ENCODE measurements at places on chromosomes 1 and 21.

GRCh38 chr1:211478376-211478775, 13.6 kb downstream of the RD3 start:
- no peak for DNase-seq

- no peak for DNase-seq
These were observed 93.0 kb downstream of the SPATA46 start for GRCh38 chr1:162283657-162284056.

DNA sequence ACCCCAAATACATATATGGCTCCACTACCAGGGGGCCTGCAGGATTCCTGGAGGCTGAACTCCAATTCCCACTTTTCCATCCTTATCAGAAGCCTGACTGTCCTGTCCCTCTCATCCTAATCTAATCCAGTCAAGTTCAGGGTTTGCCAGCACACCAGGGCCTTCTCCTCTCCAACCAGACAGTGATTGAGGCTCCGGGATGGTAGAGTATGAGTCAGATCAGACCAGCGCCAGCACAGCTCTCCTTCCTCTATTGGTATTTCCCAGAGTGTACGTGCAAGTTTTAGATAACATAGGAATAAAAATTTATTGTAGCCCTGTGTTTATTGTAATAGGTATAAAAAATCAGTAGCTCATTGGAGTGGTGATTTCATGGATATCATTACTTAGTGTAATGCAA, 24.5 kb upstream of the RCSD1 start:
- peak; percentile 66 for DNase-seq

- DNase-seq = no peak
These were observed 64.0 kb downstream of the CTH start for GRCh38 chr1:70475023-70475422.

DNA sequence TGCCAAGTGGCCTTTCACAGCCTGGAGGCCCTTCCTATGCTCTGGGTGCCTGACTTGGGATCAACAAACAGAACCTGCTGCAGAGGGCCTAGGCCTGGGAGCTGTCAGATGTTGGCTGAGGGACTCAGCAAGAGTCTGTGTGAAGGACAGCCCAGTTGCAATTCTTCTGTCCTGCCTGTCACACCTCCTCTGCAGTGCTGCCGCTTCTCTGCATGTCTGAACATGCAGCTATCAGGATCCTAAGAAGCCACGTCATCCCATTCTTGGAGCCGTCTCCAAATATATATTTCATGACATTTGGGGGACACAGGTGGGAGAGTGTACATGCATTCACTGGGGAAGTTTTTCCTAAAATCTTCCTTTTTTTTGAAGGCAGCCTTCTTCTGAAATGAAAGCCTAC, 8.6 kb downstream of the FCAMR start:
- peak; percentile 72 for DNase-seq

DNA sequence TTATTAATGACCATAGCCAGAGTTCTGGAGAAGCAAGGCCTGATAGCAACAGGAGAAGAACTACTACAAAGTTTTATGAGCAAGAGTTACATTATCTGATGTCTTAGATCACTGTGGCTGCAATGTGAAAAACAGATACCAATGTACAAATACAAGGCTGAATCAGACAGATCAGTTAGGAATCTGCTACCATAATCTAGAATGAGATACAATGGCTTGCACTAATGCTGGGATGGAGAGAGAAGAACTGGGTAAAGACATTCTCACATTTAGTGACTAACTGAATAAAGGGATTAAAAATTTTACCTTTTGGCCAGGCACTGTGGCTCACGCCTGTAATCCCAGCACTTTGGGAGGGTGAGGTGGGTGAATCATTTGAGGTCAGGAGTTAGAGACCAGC, 41.3 kb downstream of the ARID4B start:
- peak; percentile 40 for DNase-seq

DNA sequence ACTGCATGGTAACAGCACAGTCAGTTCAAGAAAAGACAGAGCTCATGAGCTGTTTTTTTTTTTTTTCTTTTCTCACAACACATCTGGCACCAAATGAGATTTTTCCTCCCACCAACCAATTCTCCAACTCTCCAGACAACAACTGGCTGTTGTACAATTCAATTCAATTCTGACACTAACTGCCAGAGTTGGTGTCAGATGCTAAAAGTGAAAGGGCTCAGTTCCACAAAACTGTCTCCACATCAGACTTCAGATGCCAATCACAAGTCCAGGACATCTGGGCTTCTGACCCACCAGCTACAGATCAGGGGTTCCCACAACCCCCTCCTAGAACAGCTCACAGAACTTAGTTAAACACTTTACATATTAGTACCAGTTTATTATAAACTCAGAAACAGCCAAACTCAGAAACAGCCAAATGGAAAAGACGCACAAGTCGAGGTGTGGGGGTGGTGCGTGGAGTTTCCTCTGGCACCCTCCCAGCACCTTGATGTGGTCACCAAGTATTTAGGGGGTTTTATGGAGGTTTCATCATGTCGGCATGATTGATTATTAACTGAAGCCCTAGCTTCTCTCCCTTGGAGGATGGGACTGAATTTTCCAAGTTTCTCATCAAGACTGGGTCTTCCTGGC, 39.2 kb upstream of the LRRC8D start:
- no peak for DNase-seq

DNA sequence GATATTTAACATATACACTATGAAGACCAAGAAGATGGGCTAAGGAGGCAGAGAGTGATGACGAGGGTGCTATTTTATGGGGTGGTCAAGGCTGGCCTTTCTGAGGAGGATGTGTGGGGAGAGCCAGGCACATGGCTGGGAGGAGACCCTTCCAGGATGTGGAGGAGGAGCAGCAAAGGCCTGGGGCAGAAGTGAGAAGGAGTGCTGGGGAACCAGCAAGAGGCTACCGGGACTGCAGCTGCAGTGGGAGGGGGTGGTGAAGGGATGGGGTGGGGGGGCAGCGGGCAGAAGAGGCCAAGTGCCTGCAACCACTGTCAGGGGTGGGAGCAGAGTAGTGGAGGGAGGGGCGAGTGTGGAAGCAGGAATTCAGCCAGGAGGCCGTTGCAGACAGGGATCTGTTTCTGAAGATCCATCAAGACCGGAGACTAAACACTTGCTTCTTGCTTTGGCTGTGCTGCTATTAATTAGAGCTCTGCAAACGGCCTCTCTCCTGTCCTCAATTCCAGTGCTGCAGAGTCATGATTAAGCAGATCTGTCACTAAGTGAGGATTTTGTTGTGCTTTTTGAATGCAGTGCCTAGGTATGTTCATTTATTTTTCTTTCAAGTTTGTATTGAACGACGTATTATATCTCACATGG, 89.9 kb downstream of the IER5 start:
- no peak for DNase-seq

- DNase-seq = no peak
These were observed 197.3 kb upstream of the SGIP1 start for GRCh38 chr1:66336641-66336990.

DNA sequence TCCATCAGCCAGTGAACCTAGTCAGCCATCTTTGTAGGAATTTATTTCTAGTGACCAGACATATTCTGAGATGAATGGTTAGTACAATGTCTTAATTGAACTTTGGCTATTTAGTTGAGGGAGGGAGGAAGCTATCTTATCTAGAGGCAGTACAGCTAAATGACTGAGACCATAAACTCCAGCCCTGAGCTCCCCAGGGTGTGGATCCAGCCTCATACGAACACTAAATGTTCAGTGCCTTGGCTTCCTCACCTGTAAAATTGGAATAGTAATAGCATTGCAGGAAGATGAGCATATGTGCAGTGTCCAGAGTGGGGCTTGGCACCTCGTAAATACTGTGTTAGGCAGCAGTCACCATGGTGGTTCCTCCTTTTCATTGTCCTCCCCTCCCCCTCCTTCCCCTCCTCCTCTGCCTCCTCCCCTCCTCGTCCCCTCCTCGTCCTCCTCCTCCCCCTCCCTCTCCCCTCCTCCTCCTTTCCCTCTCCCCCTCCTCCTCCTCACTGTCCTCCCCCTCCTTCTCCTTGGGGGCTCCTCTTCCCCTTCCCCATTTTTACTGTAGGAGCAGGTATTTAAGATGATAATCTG, 108.2 kb downstream of the GALNT2 start:
- no peak for DNase-seq

DNA sequence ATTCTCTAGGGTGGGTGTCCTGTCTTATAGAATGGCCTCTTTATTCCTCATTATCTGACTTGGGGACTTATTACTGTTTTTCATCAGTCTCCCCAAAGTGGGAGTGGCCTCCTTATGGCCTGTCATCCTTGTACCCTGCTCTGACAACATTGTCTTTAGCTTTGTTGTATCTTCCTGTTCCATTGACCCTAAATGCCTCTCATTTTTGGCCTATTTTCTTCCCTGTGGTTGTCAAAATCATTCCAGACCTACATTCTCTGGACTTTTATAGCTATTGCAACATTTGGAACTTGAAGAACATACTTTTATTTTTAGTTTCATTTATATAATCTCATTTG, 9.7 kb downstream of the SFT2D2 start:
- DNase-seq = no peak

DNA sequence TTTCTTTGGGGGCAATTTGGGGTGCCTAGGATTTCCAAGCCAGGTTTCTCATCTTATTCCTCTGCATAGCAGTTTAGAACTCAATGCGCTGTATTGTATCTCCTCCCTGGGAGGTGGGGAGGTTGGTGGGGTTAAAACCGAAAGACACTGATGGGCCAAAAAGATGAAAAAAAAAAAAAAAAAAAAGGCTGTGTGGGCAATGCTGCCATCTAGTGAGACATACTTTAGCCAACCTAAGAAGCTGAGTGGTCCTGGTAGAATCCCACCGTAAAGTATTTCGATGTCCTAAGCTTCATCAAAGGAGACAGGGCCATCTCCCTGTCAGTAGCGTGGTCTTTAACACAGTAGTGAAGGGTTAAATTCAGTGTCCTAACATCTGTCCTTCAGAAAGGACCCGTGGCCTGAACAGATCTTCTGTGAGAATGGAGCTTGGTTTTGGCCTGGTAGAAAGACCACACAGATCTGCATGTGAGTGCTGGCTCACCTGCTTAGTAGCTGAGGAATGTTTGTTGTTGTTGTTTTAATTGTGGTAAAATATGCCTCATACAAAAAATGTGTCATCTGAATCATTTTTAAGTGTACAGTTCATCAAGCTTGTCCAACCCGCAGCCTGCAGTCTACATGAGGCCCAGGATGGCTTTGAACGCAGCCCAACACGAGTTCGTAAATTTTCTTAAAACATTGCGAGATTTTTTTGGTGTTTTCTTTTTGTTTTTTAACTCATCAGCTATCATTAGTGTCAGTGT, 226.2 kb downstream of the KIF26B start:
- DNase-seq = no peak

- DNase-seq = no peak
These were observed 83.9 kb downstream of the PAX7 start for GRCh38 chr1:18714404-18715175.

- peak; percentile 82 for DNase-seq
These were observed 146.8 kb downstream of the ZBTB18 start for GRCh38 chr1:244197851-244198375.

GRCh38 chr1:43156026-43156425, 16.1 kb downstream of the EBNA1BP2 start:
- DNase-seq = no peak

GRCh38 chr1:41894101-41894807, 24.5 kb downstream of the HIVEP3 start:
- no peak for DNase-seq

- no peak for DNase-seq
These were observed 76.7 kb downstream of the SSBP3 start for GRCh38 chr1:54329312-54330003.

DNA sequence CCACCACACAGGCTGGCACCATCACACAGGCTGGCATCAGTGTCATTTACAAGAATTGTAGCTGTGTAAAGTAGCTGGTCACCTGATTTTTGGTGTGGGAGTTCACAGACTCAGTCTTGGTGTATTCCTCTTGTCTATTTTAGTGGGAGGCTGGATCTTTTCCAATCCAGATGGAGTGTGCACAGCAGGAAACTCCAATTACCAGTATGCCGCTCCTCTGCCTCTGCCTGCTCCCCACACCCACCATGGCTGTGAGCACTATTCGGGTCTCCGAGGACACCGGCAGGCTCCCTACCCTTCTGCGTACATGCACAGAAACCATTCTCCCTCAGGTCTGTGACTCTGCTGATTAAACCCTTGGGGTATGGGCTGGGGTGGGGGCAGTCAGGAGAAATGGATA, 24.2 kb downstream of the TBX19 start:
- DNase-seq = no peak
